ENCODE measurements at places on chromosomes 1 and 21.

- DNase-seq, result no peak
These were observed 113.9 kb upstream of the CACNA1E start for GRCh38 chr1:181369416-181369815.

- DNase-seq, result no peak
These were observed 20.9 kb upstream of the RGS13 start for GRCh38 chr1:192615055-192615454.

- no peak for DNase-seq
These were observed 68.3 kb upstream of the GCLM start for GRCh38 chr1:93977598-93977945.

DNA sequence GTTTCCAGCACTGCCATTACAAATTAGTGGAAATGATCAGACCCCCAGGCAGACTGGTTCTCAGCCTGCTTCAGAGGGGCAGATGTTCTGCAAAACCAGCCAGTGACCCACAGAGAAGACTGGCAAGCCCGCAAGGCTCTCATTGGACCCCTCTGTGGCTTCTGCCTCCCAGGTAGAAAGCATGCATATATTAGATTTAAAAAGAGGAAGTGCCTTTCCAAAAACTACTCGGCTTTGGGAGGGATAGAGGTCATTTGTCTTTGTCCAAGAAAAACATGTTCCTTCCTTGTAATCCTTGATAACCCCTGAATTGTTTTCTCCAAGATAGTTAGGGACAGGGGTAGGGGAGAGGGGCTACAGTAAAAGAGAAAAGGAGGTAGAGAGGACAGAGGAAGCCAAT, 11.8 kb downstream of the HIVEP3 start:
- DNase-seq, result no peak

- no peak for DNase-seq
These were observed 61.9 kb upstream of the ATP1A1 start for GRCh38 chr1:116311193-116311592.

DNA sequence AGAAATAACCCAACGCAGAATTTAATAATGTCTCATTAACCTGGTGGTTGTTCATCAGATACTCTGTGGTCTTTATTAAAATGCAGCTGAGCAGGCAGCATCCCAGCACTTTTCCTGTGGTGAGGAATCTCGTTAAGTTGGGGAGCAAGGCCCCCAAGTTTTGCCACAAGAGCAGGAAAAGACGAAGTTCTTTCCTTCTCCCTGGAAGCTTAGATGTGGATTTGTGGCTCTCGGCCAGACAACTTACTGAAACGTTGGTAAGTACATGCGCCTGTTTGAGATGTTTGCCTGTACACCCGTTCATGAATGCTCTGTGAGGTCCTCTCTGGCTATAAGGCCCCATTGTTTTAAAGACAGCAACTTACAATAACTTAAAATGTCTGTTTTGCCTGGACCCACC, 34.3 kb upstream of the PDE9A start:
- DNase-seq, result no peak

DNA sequence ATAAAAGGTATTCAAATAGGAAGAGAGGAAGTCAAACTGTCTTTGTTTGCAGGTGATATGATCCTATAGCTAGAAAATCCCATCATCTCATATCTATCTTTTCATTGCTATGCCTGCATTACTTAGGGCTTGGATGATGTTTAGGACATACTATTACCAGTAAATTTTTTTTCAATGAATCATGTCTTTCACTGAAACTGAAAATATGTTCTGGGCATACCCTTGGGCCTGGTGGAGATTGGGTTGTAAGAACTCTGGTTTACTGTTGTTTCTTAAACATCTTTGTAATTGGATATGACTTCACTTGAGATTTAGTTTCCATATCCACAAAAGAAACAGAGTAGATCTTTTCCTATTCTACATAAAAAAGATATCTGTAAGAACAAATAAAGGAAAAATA, 502.2 kb upstream of the PRMT6 start:
- no peak for DNase-seq

- DNase-seq, result no peak
These were observed 34.6 kb upstream of the SLC45A1 start for GRCh38 chr1:8283058-8283884.

Data from effector CD4-positive, alpha-beta T cell (primary cell).